ENCODE measurements at places on chromosomes 1 and 21. TPM values are rescaled to one million over a fixed set of nuclear protein-coding genes. Genes with fewer than 3 reads are reported as not detected.

DNA sequence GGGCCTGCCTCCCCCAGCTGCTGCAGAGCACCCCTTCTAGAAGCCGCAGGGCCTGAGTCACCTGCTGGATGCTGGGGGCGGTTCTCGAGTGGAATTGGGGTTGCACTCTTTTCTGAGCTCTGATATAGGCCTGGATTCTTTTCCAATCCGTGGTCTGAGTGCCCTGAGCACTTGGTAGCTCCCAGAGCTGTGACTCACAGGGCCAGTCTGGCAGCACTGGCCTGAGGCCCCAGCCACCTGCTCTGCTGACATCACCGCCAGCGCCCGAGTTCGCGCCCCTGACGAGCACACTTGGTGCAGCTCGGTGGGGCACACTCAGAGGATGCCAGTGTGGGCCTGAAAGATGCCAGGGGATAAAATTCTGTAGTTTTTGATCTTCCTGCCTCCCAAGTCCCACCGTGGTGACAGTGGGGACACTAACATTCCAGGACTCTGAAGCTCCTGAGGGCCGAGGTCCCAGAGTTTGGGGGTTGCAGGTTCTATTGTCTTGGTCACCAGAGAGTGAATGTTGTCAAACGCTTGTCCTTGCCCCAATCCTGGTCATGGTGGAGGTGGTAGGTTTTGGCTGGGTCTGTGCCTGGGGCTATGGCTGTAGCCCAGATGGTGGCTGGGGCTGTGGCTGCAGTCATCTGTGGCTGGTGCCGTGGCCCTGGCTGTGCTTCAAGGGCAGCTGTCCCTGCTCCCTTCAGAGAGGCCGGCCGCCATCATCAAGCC, 74.6 kb downstream of the OBSCN start:
- H3K36me3 ChIP-seq, result no peaks in the 10 kb centered on the region
- no peaks in the 10 kb centered on the region for H3K27me3 ChIP-seq

GRCh38 chr1:203167026-203167912, 8.4 kb downstream of the MYBPH start:
- peaks cover 13% of the 10 kb centered on the region for H3K27me3 ChIP-seq
- H3K27ac ChIP-seq, result no peak overlapping the region
- no peaks in the 10 kb centered on the region for H3K4me1 ChIP-seq
- H3K36me3 ChIP-seq, result no peaks in the 10 kb centered on the region

- no peak overlapping the region for H3K27ac ChIP-seq
- no peaks in the 10 kb centered on the region for H3K36me3 ChIP-seq
- H3K4me3 ChIP-seq, result no peak overlapping the region
These were observed 102.3 kb upstream of the LMO4 start for GRCh38 chr1:87226341-87226760.

- H3K27me3 ChIP-seq, result peaks cover 21% of the 10 kb centered on the region
- H3K27ac ChIP-seq, result no peak overlapping the region
- H3K4me3 ChIP-seq, result no peak overlapping the region
- peaks cover 2% of the 10 kb centered on the region for H3K4me1 ChIP-seq
These were observed 27.9 kb upstream of the NPL start for GRCh38 chr1:182761396-182762395.

Gene FAAH
- 3.9 TPM for total RNA-seq

Gene LAMC2
- total RNA-seq, result not detected

Gene TMEM125
- not detected for total RNA-seq

Gene RGS7
- total RNA-seq, result not detected

All from activated CD8-positive, alpha-beta memory T cell treated with anti-CD3 and anti-CD28 coated beads, Interleukin-2, amount 10 ng/mL, durations not matched to agents 7 days and 5 days (primary cell).